Right hindlimb (tissue), 1 donor: ENCODE measurements at places on chromosomes 2 and 18.

GRCh38 chr2:207768866-207769596 is 675 bp downstream of the FZD5 start:
- peak; percentile 46 for DNase-seq

- DNase-seq = peak; percentile 8
Observed at GRCh38 chr2:128423788-128424165, 105.1 kb upstream of the HS6ST1 start.

DNA sequence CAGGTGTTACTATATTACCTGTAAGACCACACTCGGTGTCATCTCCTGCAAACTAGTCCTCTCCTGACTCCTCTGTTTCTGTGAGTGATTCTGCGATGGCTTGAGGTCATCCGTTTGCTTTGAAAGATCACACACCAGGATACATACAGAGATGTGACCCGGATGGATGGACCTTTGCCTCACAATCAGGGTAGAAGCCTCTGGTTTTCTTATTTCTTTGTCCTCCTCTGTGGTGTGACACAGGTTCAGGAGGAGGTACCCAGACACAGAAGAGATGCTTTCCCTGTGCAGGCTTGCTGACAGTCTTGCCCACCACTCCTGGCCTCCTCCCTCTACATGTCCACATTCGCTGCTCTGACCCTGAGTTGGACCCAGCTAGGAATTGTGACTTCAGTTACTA is 34.6 kb downstream of the PSD4 start:
- no peak for DNase-seq

- no peak for DNase-seq
Observed at GRCh38 chr2:240594511-240595380, 8.2 kb downstream of the CAPN10 start.

DNA sequence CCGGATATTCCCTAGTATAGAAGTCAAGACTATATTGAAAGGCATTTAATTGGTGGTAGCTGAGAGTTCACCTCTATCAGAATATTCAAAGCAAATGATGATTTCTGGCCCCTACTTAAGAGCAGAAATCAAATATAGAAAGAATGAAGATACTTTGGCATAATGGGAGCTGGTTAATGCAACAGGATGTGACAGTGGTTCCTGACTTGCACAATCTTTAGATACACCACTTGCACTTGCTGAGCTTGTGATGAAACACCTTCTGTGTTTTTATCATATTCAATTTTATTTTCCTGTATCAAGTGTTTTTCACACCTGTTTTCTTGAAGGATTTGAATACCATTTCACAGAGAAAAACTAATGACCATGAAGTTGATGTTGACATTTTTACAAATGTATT is 124.1 kb upstream of the CDH19 start:
- DNase-seq = no peak

- DNase-seq = no peak
Observed at GRCh38 chr2:202574541-202574940, 60.2 kb upstream of the FAM117B start.
